ENCODE measurements at places on chromosomes 7 and 10.

GRCh38 chr10:6383096-6383812, 180.5 kb downstream of the PFKFB3 start:
- DNase-seq = no peak

DNA sequence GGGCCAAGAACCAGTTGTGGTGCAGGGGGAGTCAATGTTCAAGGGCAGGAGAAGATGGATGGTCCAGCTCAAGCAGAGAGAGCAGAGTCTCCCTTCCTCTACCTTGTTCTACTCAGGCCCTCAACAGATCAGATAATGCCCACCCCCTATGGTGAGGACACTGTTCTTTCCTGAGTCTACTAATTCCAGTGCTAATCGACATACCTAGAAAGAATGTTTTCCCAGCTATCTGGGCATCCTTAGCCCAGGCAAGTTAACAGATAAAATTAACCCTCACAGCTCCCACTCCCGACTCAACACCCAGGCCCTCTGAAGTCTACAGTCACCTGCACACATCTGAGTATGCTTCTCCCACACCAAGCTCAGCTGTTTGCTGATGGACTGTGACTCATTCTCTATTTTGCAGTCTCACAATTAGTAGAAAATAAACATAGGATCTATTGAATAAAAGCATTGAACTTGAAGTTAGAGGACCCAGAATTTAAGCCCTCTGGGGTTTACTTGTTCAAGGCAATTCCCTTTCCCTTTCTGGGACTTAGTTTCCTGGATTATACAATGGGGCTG, 17.1 kb downstream of the COL13A1 start:
- no peak for DNase-seq

DNA sequence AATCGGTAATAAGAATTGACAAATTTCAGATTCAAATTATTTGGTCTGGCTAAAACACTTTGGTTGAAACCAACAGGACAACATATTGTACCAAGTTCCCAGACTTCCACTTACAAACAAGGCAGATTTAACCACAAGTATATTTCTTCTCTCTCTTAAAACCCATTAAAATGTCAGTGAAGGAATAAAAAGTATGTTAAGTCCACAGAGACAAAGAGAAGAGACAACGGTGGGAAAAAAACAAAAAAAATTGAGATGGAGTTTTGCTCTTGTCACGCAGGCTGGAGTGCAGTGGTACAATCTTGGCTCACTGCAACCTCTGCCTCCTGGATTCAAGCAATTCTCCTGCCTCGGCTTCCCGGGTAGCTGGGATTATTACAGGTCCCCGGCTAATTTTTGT, 16.3 kb downstream of the TM9SF3 start:
- no peak for DNase-seq

DNA sequence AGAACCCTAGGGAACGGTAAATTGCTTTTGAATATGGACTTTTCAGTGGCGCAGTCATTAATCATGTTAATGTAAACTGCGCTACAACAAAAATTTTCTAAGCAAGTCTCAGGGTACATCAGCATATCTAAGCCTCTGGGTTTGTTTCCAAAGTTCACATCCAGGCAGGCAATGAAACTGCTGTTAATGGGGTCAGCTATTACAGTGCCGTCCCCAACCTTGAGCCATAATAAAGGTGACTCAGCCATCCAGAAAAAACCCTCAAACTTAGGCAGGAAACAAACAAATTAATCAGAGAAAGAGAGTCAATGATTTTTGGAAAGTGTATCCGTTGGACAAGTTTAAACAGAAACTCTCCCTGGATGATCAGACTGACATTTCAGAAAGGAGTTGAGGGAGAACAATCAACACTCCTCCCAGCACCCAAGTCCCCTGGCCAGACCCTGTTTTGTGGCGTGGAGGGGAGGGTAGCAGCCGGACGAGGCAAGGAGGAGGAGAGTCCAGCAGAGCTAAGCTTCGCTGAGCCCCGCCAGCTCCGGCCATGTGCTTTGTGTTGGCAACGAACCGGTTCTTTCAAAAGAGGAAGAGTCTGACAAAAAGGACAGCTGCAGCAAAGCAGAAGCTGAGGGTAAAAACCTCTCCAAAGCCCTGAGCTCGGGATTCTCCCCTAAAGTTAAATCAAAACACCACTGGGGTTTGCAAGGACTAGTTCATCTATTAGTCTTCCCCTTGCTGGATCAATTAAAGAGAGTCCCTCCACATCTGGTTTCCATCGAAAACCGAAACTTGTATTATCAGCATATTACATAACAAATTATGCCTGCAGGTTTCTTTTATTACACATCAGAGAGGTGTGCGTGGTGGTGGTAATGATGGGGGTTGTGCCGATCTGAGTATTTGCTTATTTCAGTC, 3.6 kb downstream of the FAM53B start:
- no peak for DNase-seq

- no peak for DNase-seq
Measured at GRCh38 chr7:27941522-27941921, 201.6 kb downstream of the TAX1BP1 start.

DNA sequence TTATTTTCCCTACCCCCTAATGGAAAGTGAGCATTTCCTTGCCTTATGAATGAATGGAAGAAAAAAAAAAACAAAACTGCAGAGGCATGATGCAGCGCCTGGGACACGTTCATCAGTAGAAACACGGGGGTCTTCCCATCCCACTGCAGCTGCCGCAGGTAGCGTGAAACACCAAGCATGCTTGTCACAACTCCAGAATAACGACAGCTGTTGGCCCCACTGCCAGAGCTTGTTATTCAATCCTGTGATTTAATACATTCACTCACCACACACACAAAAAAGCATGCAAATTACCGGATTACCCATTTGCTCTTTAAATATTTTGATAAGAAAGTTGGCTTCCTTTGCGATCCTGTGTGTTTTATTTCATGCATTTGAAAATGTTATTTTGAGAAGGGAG, 48.4 kb upstream of the GNA12 start:
- no peak for DNase-seq

DNA sequence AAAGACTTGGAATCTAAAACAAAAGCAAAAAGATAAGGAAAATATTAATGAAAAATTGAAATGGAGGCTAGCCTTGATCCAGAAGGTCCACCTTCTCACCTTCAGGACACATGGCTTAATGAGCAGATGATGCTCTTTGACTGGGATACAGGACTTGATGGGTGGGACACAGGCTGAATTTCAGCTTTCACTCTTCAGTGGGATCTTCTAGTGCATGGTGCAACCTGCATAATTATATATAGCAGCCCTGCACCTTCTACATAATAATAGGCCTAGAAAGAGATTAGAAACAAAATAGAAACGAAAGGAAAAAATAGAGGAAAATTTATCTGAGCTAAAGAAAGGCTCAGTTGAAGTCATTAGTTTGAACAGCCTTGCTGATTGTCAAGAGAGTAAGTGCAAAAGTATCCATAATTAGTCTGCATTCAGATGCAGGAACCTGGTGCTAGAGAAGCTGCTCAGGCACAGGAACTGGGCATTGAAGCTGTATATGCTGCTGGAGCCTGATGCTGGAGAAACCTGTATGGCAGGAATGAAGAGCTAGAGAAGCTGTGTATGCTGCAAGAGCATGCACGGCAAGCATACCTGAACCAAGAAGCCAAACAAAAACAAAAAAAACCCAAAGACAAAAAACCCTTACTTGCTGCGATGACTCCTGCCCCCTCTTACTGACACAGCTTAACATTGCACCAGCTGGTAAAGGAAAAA, 19.4 kb downstream of the MKLN1 start:
- no peak for DNase-seq

DNA sequence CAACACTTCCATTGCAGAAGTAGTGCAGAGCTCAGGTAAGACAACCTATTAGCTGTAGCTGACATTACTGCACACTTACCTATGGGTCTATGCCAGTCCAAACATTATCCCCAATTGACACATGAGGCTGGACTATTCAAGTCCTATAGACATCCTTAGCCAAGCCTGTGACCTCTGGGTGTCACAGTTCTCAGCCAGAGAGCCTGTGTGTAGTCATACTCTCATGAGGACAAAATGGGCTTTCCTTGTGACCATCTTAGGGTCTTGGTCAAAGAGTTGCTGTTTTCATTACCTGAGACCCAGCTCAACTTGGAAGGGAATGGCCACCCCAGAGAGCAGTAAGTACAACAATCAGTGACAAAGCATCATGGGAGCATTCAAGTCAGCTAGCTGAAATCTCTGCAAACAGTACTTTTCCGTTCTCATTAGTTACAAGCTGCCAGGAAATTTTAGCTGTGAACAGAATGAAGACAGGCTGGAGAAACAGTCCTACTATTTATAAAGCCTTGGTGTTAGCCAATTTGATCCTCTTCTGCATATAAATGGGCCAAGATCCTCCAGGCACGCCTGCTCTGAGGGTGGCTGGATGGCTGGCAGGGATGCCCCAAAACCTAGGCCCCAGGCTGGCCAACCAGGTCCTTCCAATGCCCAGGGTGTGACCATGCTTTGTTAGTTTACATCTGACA, 44.3 kb downstream of the NUDCD3 start:
- DNase-seq = no peak

DNA sequence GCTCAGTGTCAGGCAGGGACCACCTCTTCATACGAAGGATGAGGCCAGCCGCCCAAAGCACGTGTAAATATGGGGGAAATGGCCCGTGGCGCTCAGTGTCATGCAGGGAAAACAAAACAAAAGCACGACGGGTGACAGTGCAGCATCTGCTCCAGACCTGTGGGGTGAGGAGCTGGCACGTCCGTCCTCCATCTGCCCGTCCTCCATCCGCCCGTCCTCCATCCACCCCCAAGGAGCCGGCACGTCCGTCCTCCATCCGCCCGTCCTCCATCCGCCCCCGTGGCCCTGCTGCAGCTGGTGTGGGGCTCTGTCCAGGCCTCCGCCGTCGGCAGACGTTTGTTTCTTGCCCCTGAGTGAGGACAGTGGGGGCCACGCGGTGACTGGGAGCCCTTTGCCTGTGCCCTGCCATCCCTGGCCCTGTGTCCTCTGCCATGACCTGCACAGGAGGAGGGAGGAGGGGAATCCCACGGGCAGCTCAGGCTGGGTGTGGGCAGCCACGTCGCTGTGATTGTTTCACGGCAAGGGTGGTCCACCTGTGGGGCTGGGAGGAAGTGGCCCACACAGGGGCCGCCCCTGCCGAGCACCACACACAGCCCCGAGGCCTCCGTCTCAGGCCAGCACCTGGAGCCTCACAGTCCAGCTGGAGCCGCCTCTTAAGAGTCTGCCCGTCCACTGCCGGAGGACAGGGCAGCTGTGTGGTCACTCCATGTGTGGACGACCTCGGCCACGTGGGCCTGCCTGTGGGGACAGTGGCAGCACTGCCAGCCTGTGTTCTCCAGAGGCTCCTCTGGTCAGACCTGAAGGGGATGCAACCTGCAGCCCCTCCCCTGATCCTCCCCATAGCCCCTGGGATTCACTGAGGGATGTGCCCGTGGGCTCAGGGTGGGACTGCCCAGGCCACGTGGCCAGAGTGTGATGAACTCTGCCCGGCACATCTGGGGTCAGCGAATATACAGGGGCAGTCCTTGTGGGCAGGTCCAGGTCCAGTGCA, 38.2 kb upstream of the DPYSL4 start:
- DNase-seq = no peak

DNA sequence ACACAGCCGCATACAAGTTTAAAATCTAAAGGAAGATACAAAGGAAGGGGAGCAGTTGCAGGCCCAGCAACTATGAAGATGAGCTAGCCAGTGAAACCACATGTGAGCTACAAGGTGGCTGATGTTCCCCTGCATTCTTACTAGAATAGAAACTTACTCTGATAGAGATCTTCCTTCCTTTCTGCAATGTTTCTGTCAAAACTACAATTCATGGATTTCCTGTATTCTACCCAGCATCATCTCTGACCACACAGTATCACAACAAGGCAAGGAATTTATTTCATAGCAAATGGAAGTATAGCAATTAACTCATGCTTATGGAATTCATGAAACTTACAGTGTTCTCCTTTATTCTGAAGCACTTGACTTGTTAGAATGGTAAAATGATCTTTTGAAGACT, 68.7 kb upstream of the AASS start:
- no peak for DNase-seq

- DNase-seq = no peak
Measured at GRCh38 chr10:45646384-45647050, 26.1 kb downstream of the ZFAND4 start.

- no peak for DNase-seq
Measured at GRCh38 chr7:66169616-66170015, 35.5 kb upstream of the TPST1 start.

GRCh38 chr7:135768064-135768463, 19.5 kb upstream of the FAM180A start:
- no peak for DNase-seq

GRCh38 chr7:120742372-120742771, 115.6 kb downstream of the TSPAN12 start:
- no peak for DNase-seq

DNA sequence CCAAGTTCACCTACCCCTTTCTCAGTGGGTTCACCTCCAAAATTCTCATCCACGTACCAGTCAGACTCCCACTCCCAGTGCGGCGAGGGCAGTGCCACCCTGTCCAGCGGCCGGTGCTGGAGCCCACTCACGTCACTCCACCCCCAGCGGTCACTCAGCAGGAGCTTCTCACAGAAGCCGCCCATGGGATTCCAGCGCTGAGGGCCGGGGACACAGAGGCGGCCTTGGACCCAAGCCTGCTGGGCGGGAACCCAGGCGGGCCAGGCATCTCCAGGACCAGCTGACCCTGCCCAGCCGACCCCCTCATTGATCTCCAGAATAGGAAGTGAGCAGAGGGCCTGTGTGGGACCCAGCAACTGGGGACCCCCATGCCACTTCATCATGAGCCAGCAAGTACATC, 7.2 kb downstream of the TECPR1 start:
- no peak for DNase-seq

DNA sequence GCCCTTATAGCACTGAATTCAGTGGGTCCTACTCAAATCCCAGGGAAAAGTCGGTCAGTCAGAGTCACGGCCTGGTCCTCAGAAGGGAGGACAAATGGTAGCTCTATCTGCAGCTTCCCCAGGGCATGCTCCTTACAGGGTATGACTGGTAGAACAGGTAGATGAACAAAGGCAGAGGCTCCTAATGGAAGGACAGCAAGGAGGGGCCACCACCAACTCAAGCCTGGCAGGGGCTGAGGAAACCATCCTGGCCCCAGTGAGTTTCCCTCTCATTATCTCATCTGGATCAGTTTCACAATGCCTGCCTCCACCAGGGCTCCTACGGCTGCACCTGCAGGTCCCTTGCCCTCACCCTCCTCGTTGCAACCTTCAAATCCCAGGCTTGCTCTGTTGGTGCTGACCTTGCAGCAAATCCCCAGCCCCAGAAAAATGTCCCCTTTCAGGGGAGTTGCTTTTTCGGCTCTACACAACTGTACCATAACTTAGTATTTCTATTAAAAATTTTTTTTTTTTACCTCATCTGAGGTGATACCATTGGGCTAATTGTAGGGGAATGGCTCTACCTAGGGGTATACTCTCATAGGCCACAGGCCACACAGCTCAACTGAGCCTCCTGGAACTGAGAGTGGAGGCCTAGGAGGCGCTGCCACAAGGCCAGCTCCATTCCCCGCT, 2.4 kb upstream of the MYO1G start:
- no peak for DNase-seq

- DNase-seq = no peak
Measured at GRCh38 chr10:123870260-123870659, 21.3 kb downstream of the CPXM2 start.

GRCh38 chr7:153399554-153399940, 640.0 kb downstream of the ACTR3B start:
- no peak for DNase-seq
